Endodermal cell (in vitro differentiated cells): ENCODE measurements at places on chromosomes 7 and 10.

GRCh38 chr7:2863461-2864066 lies 19.5 kb upstream of the GNA12 start:
- DNase-seq, result peak; percentile 82

DNA sequence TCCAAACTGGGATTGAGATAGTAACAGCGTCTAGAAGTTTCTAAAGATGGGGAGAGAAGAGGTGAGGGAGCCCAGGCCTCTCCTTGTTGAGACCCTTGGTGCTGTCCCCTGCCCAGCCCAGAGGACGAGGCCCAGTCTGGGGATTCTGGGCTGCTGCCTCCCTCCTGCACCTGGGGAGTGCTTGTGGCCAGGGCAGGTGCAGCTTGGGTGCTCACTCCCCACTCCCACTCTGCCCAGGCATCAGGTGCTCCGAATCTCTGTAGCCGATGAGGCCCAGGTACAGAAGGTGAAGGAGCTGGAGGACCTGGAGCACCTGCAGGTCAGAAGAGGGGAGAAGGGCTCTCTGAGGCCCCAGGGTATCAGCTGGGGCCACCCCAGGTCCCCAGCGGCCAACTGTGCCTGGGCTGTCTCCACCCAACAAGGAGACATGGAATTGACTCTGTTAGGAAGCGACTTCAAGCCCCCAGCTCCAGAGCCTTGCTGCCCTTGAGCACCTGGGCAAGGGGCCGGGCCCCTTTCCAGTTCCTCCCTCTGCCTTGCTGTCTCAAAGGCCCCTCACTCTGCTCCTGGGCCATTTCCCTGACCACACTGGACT lies 664 bp downstream of the CPA1 start:
- DNase-seq, result peak; percentile 32

- DNase-seq, result peak; percentile 51
Observed at GRCh38 chr7:37218956-37219355, 229.7 kb downstream of the ELMO1 start.

GRCh38 chr7:18792871-18793595 lies 297.5 kb downstream of the HDAC9 start:
- no peak for DNase-seq

DNA sequence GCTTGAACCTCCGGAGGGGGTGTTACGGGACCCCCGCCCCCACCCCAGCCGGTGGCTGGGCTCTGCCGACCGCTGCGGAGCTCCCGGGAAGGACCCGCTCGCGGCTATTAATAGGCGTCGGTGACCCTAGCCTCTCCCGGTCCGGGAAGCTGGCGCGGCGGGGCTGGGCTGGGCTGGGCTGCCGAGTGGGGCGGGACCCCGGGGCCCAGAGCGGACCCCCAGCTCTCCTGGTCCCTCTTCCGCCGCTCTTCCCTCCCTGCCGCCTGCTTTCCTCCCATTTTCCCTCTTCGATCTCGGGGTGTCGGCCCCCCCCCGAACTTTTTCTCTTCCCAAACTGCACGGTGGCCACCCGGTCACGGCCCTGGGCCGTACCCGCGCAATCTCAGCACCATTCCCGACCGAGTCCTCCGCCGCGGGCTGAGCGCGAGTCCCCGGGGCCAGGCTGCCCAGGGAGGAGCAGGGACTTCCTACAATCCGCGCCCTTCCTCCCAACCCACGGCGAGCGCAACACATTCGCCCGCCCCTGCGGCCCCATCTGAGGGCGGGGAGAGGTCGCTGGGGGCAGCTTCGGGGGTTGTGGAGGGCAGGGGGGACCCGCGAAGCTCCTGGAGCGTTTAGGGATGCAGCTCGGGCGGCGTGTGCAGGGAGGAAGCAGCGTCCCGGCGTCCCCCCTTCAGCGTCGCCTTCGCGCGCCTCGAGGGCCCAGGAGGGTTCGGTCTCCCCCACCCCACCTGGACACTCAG lies 3.1 kb upstream of the ELFN1 start:
- peak; percentile 68 for DNase-seq

- no peak for DNase-seq
Observed at GRCh38 chr7:105101864-105102263, 87.9 kb downstream of the KMT2E start.

DNA sequence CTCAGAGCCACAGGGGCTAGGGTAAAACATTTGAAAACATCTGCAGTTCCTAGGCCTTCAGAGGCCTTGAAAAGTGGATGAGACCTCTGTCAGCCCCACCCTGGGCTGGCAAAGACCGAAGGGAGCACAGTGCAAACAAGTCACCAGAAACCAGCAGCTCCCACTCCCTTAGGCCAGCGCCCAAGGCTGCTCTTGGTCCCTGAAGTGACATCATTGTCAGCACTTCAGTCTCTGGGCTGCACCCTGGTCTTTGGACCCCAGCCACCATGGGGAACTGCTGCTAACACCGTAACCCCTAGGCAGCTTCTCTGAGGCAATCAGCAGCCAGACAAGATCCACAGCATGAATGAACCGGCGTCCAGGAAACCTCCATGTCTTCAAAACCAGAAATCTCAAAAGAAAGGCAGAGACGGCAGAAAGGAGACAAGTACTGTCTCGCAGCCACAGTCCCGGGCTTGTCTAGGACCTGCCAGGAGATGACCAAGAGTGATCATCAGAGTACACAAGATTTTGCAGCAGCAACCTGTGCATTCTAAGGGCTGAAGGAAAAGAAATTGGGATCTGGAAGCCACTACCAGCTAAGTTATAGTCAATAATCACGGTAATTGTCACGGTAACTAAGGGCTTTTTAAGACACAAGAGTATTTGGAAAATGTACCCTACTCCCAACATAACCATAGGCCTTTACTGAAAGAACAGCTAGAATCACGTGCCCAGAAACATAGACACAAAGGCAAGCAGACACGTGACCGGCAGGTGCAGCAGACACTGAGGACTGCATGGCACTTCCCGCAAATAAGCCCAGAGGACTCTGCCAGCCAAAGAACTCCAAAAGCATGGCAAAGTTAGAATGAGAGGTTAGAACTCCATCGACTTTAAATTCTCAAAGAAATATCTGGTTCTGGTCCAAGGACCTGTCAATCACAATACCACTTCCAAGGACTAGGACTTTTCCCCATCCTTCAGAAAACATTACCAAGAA lies 23.3 kb downstream of the CPXM2 start:
- DNase-seq, result peak; percentile 15

- no peak for DNase-seq
Observed at GRCh38 chr7:26443751-26444150, 152.1 kb downstream of the SNX10 start.

GRCh38 chr7:99822731-99823718 lies 4.8 kb upstream of the CYP3A43 start:
- DNase-seq, result no peak

GRCh38 chr10:45280113-45280760 lies 35.2 kb downstream of the OR13A1 start:
- no peak for DNase-seq

DNA sequence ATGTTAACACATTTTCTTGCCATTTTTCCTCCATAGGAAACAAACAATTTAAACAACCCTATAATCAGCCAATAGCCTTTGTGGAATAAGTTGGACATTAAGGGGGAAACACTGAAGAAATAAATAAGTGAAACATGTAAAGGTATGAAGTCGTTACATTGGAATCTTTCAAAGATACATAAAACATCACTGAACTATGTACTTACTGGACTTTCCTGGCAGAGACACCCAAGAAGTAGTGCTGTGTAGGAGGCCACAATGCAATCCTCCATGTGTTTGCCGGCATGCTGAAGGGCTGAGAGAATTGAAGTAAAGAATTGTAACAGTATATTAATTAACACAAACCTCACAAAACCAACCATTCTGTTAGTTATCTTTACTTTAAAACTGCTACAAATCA lies 76.5 kb upstream of the GRID1 start:
- no peak for DNase-seq

- DNase-seq, result no peak
Observed at GRCh38 chr7:52540041-52540440, 495.4 kb upstream of the POM121L12 start.

DNA sequence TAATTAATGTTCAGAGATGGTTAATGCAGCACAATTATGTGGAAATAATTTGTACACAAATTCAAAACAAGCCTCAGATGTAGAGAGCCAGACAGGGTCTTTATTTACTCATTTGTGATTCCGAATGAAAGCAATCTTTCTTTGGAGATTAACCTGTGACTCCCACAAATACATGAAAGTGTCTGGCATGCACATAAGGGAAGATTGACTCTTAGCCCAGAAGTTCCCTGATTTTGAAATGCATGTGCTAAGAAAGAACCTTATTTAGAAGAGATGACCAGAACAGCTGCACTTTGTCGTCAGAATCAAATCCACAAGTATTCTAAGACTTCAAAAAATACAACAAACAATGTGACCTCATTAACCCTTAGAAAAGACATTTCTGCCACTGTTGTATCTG lies 45.1 kb downstream of the RNLS start:
- no peak for DNase-seq

DNA sequence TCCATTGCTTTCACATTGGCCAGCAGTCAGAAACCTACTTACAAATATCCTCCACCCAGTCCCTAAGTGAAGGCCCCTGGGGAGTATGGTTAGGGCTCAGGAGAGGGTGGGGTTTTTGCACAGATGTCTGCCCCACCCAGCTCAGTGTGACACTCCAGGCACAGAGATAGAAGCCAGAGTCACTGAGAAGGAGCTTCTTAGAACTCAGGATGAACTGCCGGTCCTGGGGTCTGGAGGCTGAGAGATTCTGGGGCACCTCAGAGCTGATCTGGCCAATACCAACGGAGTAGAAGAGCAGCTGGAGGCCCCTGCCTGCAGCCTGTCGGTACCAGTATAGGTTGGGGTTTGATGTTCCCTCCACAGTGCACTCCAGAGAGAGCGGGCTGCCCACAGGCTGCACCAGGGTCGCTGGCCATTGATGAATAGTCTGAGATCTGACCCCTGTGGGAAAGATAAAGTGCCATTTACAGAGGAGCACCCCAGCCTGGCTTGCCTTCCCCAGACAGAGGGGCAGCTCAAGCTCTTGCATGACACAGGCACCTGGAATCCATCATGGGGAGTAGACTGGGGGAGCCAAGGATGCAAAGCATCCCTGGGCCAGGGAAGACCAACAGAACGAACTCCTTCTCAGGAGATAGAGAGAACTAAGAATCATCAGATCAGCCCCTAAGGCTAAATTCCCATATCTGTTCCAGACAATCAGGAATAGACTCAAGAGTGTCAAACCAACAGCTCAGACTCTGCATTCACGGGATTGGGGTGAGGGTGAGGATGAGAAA lies 41.9 kb downstream of the PRSS2 start:
- DNase-seq, result peak; percentile 65

DNA sequence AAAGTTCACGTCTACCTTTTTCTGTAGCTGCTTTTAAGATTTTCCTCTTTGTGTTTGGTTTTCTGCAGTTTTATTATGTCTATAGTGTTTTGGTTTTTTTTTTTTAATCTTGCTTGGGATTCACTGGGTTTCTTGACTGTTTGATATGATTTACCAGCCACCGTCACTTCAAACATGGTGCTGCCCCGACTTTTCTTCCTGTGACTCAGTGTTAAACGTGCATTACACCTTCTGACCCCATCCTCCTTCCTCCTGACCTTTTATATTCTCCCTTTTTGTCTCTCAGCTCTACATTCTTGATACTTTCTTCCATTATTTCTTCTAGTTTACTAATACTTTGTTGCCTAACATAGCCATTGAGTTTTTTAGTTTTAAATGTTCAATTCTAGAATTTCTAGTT lies 61.5 kb downstream of the GNA12 start:
- no peak for DNase-seq

GRCh38 chr7:107432261-107432660 lies 37.6 kb upstream of the GPR22 start:
- DNase-seq, result no peak

- DNase-seq, result no peak
Observed at GRCh38 chr7:155316427-155317113, 18.9 kb downstream of the INSIG1 start.

DNA sequence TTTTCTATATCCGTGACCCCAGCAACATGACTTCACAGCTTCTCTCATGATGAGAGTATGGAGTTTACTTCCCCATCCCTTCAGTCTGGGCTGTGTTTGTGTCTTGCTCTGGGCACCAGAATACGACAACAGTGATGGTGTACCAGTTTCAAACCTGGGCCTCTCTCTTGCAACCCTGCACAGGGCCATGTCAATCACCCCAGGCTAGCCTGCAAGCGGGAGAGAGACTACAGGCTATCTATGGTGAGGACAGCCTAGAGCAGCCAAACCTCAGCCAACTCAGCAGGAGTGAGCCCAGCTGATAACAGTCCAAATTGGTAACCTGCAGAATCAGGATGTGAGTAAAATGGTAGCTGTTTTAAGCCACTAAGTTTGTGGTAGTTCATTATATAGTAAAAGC lies 235.8 kb downstream of the CHCHD3 start:
- no peak for DNase-seq
